Stimulated activated CD4-positive, alpha-beta T cell treated with anti-CD3 and anti-CD28 coated beads, Interleukin-1b, Interleukin-23, amount 100 ng/mL, for 48 hours (primary cell): ENCODE measurements at places on chromosomes 16 and 17.

DNA sequence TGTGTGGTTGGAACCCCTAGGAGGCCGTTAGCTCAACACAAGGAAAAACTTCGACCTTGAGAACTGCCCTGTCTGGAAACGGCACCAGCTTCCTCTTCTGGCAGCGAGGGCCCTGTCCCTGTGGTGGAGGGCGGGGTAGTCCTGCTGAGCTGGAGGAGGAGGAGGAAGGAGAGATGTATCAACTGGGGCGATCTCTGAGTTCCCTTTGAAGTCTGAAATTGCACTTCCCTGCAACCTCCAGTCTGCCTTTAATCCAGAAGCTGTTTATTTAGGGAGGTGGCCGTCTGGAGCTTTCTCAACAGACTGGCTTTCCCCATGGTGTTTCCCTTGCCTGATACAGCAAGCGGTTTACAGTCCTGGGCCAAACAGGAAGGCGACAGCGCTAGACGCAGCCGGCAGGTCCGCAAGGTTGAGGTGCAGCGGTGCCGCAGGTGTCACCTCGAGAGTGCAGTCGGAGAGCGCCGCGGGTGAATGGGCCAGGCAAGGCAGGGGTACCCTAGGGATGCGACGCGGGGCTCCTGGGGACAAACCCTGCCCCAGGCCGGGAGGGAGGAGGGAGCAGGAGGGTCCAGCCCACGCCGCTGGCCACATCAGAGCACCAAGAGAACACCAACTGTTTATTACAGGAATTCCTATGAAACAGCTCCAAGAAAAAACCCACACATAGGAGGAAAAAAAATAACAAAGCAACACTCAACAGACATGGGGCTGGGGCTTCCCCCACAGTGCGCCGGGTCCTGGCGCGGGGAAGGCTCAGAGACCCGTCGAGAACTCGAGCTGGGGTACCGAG is 11.4 kb upstream of the MRPS23 start:
- DNase-seq, result no peak

- DNase-seq, result no peak
Measured at GRCh38 chr17:78658281-78658785, 81.1 kb upstream of the DNAH17 start.

- DNase-seq, result no peak
Measured at GRCh38 chr17:36932694-36933511, 4.4 kb upstream of the LHX1 start.

GRCh38 chr17:32659419-32659842 is 172.6 kb downstream of the CDK5R1 start:
- peak; percentile 64 for DNase-seq

- DNase-seq, result no peak
Measured at GRCh38 chr16:4034963-4035362, 81.3 kb downstream of the ADCY9 start.

DNA sequence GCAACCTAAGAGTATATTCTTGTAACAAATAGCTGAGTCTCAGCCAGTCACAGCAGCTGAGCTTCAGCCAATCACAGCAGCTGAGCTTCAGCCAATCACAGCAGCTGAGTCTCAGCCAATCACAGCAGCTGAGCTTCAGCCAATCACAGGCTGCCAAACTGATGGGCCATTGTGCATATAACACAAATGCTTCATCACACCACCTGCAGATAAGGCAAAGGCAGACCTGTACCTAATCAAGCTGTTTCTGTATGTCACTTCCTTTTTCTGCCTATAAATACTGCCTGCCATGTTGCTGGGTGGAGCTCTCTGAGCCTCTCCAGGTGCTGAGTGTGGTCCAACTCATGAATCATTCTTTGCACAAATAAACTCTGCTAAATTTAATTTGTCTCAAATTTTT is 19.9 kb downstream of the MYH13 start:
- DNase-seq, result no peak

- no peak for DNase-seq
Measured at GRCh38 chr17:74362069-74362405, 369 bp upstream of the BTBD17 start.

DNA sequence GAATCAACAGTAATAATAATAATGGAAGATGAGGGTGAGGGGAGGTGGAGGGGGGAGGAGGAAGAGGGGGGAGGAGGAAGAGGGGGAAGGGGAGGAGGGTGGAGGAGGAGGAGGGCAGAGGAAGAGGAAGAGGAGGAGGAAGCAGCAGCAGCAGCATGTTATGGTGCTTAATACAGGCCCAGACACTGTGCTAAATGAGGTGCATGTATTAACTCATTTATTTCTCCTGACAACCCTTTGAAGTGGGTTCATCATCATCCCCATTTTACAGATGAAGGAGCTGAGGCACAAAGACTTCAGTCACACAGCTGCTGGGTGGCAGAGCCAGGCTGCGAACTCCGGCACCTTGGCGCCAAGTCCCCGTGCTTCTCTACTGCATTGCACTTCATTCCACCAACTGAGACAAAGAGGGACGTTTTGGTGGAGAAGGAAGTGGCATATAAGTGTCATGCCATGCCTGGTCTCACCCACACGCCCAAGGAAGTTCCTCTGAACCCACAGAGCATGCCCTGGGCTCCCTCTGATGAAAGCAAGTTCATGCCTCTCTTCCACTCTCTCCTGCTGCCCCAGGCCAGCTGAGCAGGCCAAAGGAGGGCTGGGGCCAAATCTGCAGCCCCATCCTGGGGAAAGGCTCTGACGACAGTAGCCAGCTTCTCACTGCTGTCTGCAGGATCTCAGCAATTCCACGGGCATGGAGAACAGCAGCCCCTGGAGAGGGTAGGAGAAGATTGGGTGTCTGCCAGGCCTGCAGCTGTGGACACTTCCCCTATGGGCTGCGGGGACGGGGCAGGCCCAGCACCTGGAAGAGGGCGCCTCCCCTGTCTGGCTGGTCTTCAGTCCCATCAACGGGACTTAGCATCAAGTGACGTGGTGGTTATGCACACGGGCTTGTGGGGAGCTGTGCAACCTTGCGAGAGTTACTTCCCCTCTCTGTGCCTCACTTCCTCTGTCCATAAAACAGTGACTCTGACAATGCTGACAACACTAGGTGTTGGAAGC is 21.8 kb downstream of the XYLT1 start:
- DNase-seq, result peak; percentile 33

GRCh38 chr17:27862004-27862403 is 31.2 kb downstream of the LYRM9 start:
- peak; percentile 29 for DNase-seq

- no peak for DNase-seq
Measured at GRCh38 chr17:30415491-30415890, 36.8 kb downstream of the CPD start.

GRCh38 chr16:74724820-74725549 is 24.3 kb upstream of the MLKL start:
- DNase-seq, result no peak

- DNase-seq, result no peak
Measured at GRCh38 chr17:35766903-35767510, 6.3 kb downstream of the C17orf50 start.

DNA sequence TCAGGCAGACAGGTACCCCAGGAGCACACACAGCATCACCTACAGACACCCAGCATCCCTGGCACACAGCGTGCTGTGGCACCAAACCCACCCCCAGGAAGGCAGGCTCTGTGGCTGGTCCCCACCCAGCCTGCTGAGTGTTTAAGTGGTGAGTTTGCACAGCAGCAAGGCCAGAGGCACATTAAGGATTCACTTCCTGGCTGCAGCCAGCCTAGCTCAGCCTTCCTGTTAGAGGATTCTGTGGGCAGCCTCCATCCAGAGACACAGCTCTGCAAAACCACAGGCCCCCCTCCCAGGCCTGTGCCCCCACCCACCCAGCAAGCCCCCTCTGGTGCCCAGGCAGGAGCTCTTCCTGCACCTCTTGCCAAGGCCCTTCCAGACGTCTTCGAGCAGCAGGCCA is 36.1 kb upstream of the PHB1 start:
- DNase-seq, result no peak

DNA sequence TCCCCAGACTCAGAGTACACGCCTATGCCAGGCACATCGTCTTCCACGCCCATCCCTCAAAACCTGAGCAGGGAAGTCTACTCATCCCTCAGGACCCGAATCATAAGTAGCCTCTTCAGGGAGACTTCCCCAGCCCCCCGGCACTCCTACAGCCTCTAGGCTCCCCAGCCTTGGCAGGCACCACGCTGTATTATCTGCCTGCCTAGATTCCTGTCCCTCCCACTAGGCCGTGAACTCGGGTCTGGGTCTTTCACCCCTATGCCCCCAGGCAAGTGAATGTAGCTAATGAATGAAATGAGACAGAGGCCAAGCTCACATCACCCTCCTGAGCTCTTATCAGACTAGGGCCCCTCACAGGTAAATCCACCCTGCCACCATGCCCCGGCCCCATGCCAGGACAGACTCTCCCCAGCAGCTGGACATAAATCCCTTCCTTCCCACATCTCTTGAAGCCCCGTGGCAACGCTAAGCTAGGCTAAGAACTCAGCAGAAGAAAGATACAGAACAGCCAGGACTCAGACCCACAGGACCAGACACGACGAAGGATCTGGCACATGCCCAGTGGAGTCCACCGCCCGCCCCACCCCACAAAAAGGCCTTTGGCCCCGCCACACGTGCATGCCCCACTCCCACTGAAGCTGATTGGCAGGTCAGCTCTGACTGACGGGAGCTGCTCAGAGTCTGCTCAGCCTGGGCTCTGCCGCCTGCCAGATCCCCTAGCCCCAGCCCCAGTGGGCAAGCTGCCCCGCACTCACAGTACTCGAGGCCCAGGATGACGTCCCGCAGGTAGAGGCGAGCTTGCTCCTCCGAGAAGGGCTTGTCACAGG is 13.0 kb downstream of the CAMKK1 start:
- DNase-seq, result no peak

- no peak for DNase-seq
Measured at GRCh38 chr16:12771341-12771798, 32.3 kb downstream of the CPPED1 start.

GRCh38 chr16:71846431-71846830 is 655 bp downstream of the ATXN1L start:
- peak; percentile 5 for DNase-seq

- DNase-seq, result peak; percentile 57
Measured at GRCh38 chr17:42706732-42707131, 24.4 kb downstream of the CNTNAP1 start.

DNA sequence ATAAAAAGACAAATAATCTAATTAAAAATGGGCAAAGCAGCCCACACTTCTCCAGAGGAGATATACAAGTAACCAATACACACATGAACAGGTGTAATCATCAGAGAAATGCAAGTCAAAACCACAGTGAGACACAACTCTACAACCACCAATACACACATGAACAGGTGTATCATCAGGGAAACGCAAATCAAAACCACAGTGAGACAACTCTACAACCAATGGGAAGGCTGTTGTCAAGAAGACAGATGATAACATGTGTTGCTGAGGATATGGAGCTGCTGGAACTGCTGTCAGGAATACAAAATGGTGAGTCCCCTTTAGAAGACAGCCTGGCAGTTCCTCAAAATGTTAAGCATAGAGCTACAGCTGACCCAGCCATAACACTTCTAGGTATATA is 22.5 kb upstream of the ENGASE start:
- DNase-seq, result no peak

GRCh38 chr17:19299214-19299747 is 62.1 kb downstream of the EPN2 start:
- DNase-seq, result no peak

DNA sequence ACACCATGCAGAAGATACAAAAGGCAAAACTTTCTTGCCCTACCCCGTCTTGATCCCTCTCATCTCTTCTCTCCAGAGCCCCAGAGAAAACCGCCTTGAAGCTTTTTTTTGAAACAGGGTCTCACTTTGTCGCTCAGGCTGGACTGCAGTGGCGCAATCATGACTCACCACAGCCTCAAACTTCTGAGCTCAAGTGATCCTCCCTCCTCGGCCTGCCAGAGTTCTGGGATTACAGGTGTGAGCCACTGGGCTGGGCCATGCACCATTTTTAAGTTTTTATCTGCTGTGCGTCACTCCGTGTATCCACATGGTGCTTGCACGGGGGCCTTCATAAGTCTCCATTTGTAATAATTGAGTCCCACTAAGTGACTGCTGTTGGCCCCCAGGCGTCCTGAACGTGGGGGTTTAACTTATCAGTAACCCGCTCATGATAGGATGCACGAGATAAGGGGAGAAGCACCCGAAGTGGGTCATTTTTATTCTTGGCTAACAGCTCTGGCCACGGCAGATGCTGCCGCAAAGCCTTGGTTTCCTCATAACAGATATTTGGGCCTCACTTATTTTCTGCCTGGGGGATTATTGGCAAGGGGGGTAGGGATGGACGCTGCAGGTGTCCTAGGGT is 8.6 kb downstream of the DNAH17 start:
- no peak for DNase-seq

DNA sequence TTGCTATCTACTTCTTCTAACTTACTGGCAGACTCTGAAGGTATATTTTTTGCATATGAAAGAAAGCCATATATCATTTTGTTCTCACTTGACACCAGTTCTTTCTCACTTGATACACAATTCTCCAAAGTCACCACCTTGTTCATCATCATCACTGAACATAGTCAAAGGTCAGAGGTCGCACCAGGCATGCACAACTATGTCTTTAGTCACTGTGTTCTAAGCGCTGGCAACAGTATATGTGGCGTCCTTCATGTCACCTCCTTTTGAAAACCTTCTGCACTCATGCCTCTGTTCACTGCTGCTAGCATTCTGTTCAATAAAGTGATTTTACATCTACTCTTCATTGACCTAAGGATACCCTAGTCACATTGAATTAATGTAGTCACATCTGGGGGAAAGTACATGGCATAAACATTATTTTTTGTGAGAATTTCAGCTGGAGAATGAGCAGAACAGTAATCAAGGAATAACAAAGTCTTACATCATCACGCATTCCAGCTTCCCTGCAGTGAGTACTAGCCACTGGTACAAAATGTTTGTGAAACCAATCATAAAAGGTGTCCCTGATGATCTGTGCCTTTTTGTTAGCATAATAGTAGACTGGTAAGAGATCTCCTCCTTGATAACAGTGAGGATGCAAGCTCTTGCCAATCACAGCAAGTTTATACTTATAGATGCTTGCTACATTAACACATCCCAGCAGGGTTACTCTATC is 20.5 kb upstream of the TBX4 start:
- no peak for DNase-seq

DNA sequence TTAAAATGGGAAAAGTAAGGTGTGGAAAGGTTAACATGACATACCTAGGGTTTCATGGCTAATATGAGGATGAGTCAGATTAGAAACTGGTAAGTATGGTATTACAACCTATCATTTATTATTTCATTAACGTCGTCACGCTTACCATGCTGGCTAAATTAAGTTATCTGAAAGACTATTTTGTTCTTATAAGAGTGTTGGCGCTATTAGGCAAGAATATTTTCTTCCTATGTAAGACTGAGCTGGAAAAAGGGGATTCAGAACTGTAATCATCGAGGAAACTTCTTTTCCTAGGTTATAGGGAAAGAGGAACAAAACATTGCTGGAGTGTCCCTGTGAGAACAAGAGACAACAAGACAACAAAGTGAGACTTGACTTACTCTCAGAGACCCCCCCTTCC is 440.8 kb downstream of the KCNJ2 start:
- DNase-seq, result no peak

GRCh38 chr16:23931199-23931598 is 95.4 kb downstream of the PRKCB start:
- no peak for DNase-seq
